ENCODE measurements at places on chromosomes 3 and 15.

- no peak for DNase-seq
These were observed at the start of gene FRMD4B for GRCh38 chr3:69385723-69386555. Gene FRMD4B (minus strand): TSS chr3:69386088. CDS start chr3:69385989, 99 bp downstream.

GRCh38 chr15:91609231-91609630 is 244.3 kb upstream of the SLCO3A1 start:
- DNase-seq, result no peak

- no peak for DNase-seq
These were observed 297.5 kb upstream of the STT3B start for GRCh38 chr3:31235062-31235700.

DNA sequence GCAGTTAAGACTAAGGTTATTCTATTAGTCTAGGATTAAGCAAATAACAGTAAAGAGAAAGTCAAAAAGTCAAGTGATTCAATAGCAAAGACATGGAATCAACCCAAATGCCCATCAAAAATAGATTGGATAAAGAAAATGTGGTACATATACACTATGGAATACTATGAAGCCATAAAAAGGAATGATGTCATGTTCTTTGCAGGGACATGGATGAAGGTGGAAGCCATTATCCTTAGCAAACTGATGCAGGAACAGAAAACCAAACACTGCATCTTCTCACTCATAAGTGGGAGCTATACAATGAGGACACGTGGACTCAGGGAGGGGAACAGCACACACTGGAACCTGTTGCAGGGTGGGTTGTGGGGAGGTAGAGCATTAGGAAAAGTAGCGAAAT is 29.0 kb downstream of the UNC13C start:
- no peak for DNase-seq

- no peak for DNase-seq
These were observed 1.8 kb upstream of the RPP25 start for GRCh38 chr15:74958320-74958907.

GRCh38 chr3:115336836-115337235 is 189.7 kb upstream of the ZBTB20 start:
- DNase-seq, result no peak
